ENCODE measurements at places on chromosomes 5 and 9.

- DNase-seq, result no peak
Measured at GRCh38 chr5:180636403-180637075, 12.9 kb downstream of the FLT4 start.

DNA sequence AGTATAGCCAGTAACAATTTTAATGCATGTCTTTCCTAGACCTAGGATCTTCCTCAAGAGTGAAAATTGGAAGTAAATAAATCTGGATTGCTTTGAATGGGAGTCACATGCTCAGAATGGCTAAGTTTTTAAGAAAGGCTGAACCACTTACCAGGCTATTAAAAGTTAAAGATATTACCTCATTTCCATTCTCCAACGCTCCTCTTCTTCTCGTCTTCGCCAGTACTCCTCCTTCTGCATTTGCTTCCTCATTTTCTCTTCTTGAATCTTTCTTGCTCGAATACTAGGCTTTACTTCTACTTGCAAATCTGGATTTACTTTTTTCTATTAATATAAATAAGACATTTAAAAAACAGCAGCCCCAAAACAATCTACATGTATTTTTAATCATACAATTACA is 49.6 kb downstream of the ZFR start:
- DNase-seq, result no peak

DNA sequence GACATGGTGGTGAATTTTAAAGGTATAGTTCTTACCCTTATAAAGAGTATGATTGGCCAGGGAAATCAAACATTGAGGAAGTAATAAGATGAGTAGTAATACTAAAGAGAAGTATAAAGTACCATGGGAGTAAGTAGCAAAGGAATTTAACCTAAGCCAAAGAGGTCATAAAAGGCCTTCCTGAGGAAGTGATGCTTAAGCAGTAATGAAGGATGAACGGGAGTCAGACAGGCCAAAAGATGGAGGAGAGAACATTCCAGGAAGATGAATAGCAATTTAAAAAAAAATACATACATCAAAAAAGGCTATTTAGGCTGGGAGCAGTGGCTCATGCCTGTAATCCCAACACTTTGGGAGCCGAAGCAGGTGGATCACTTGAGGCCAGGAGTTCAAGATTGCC is 29.0 kb downstream of the KLHL3 start:
- no peak for DNase-seq

- no peak for DNase-seq
Measured at GRCh38 chr9:106697750-106698502, 165.0 kb upstream of the ZNF462 start.

- no peak for DNase-seq
Measured at GRCh38 chr9:27880635-27881034, 307.4 kb upstream of the C9orf72 start.

GRCh38 chr9:17802249-17802857 is 223.5 kb downstream of the SH3GL2 start:
- DNase-seq, result no peak

- DNase-seq, result no peak
Measured at GRCh38 chr9:23431459-23431858, 394.6 kb downstream of the ELAVL2 start.

DNA sequence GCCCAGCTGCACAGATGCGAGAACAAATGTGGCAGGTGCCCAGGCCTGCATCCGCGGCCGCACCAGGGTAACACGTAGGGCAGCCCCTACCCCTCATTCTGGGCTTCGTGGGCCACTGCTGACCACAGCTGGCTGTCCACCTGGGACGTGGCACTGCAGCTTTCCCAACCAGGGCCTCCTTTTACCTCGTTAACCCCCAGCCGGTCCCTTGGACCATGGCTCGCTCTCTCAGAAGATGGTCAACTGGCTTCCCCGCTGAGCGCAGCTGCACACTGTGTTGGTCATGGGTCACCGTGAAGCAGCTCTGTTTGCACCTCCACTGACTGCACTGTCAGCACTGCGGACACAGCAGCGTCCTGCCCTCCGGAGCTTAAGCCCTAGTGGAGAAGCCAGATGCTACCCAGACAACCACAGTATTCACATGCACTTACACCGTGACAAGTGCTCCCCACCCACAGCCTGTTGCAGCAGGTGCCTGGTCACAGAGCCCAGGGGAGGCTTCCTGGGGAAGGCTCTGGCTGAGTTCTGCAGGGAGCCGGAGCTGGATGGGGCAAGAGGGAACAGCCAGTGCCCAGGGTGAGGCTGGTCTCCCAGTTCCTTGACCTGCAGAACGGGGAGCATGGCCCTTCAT is 10.5 kb upstream of the PLEKHG4B start:
- no peak for DNase-seq

GRCh38 chr5:67792891-67793290 is 422.7 kb upstream of the PIK3R1 start:
- no peak for DNase-seq

GRCh38 chr5:82163452-82164175 is 114.5 kb downstream of the RPS23 start:
- no peak for DNase-seq

DNA sequence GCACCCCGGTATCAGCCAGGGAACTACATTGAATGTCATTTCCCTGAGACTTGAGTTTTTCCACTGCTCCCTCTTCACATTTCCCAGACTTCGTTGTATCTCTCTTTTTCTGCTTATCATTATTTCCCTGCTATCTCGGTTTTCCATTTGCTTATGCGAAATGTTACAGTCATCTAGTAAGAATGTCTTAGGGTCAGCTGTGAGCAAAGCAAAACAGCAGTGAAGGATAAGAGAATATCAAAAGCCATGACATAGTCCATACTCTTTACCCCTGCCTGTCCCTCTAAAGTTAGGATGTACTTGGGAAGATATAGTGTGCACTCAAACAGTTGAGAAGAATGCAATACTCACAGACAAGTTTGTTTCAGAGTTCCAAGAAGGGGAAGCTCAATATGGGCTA is 88.7 kb downstream of the ITGA1 start:
- no peak for DNase-seq

DNA sequence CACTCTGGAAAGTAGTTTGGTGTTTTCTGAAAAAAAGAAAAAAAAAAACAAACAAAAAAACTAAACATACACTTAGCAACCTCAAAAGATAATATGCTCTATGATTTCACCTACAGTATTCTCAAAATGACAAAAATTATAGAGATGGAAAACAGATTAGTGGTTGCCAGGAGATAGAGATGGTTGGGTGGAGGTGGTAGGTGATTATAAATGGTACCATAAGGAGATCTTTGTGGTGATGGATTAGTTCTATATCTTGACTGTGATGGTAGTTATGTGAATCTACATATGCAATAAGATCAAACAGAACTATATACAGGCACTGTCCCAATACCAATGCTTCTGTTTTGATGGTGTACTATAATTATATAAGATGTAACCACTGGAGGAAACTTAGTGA is 32.0 kb downstream of the PTBP3 start:
- DNase-seq, result no peak

DNA sequence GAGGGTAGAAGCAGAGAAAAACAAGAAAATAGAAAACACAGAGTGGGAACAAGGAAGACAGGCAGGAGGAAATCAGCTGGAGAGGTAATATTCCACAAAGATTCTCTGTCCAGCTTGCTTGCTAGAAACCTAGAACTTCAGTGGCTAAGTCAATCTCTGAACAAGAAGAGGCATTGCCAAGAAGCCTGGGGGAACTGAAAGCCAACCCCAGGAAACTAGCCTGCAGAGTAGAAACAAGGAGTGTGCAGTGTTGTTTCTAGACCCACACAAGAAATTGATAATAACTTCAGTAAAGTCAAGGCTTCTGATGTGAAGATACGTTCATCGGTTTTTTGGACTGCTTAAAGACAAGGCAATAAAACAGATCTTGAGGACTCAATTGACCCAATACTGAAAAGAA is 234.5 kb upstream of the MAP3K1 start:
- no peak for DNase-seq

- DNase-seq, result no peak
Measured at GRCh38 chr5:82406205-82406773, 128.1 kb upstream of the RPS23 start.

DNA sequence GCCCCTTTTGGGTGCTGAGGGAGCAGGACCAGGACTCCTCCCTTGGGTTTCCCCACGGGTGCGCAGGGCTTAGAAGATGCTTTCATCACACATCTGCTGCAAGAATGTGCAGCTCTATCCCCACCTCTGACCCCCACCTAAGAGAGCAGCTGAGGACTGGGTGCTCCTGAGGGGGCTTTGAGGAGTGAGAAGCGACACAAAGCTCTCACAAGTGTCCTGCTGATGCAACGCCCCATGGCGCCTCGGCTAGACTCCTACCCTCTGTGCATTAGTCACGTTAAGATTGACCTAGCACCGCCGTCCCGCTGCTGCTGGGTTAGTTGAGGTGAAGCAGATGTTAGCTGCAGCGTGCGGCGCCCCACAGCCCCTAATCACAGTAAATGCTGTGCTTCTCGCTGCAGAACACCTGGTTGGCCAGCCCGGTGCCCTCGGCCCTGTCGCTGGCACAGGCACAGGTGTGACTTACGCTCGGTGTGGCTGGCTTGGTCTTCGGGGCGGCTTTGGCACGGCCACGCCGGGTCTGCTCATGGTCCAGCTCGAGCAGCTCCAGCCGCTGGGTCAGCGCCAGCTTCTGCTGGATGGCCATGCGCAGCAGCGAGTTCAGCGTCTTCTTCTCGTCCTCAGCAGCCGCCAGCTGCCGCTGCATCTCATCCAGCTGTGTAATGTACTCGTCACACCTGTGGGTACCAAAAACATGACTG is 45.0 kb upstream of the IPPK start:
- DNase-seq, result no peak

GRCh38 chr5:132483101-132483500 is 7.5 kb downstream of the IRF1 start:
- DNase-seq, result no peak

DNA sequence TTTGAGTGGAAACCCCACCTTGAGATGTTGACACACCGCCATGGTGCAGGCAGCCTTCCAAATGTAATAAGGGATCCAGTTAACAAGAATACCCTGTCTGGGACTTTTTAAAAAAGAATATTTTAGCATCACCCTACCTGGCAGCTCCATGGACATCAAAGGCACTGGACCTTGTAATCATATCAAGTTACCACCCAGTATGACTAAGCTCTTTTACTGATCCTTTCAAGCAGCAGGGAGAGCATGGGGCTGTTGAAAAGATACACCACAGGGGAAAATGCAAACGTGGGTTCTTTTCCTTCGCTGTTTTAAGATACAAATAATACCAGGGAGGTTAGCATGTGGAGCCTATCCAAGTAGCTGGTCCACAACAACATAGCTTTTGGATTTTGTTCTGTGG is 211.2 kb downstream of the SAXO1 start:
- no peak for DNase-seq

- DNase-seq, result no peak
Measured at GRCh38 chr5:38329132-38329715, 70.9 kb downstream of the EGFLAM start.

GRCh38 chr5:90131383-90132133 is 278.0 kb downstream of the CETN3 start:
- DNase-seq, result no peak

DNA sequence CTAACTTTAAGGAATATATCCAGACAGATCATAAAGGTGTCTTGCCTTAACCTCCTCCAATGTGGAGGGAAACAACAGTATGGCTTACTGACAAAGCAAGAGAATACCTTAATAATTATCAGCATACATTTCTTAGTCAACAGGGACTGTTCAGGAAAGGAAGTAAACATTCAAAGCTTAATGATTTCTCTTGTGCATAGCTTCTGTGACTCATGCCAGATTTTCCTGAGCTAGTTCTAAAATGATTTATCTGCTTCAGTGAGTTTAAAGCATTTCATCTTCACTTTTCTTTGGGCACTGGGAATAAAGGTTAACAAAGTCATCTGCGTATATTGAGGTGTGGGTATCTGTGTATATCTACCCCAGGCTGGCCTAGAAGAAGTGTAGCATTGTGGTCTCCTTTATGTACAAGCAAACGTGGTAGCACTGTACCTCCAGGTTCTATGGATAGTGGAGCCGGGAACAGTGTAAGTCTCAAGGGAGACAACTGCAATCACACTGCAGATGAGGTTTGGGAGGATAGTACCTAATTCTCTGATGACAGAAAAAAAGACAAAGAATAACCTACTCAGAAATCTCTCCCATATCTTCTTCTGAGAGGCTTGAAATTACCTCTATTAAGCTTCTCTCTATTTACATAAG is 284.1 kb downstream of the HCN1 start:
- DNase-seq, result no peak

DNA sequence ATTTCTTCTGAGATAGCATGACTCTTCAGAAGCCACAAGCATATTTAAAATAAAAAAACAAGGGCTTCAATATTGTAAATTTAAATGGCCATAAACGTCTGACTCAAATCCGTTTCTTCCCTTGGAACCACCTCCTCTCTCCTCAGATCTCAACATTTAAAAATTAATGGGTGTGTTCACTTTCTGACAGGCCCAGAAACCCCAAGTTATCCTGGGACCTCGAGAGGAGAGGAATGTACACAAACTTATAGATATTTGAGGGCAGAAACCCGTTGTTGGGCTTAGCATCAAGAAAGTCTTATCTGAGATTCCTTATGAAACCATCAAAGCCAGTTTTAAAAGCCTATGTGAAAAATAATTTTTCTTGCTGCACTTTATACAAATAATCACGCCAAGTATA is 29.2 kb downstream of the MLLT3 start:
- DNase-seq, result no peak

GRCh38 chr9:91223000-91223399 is 138.7 kb downstream of the AUH start:
- DNase-seq, result no peak

- no peak for DNase-seq
Measured at GRCh38 chr9:404234-404633, 189.6 kb downstream of the DOCK8 start.

- DNase-seq, result no peak
Measured at GRCh38 chr5:79564798-79565279, 47.4 kb upstream of the TENT2 start.

GRCh38 chr9:22383718-22384117 is 62.9 kb upstream of the DMRTA1 start:
- DNase-seq, result no peak

DNA sequence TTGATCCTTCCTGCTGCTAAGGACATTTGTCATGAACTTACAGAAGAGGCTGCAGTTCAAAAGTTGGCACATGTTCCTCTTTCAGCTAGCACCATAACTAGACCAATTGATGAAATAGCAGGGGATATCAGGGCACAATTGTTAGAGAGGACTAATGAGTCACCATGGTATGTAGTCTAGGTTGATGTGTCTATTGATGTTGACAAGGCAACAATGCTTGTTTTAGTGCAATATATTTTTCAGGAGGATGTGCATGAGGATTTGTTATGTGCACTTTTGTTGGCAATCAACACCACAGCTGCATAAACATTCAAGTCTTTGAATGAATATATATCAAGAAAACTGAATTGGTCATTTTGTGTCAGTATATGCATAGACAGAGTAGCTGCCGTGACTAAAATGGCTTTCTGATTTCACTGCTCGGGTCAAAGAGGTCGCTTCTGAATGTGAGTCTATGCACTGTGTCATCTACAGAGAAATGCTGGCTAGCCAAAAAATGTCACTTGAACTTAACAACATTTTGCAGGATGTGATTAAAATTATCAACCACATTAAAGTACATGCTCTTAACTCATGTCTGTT is 68.0 kb downstream of the FGF10 start:
- DNase-seq, result no peak

DNA sequence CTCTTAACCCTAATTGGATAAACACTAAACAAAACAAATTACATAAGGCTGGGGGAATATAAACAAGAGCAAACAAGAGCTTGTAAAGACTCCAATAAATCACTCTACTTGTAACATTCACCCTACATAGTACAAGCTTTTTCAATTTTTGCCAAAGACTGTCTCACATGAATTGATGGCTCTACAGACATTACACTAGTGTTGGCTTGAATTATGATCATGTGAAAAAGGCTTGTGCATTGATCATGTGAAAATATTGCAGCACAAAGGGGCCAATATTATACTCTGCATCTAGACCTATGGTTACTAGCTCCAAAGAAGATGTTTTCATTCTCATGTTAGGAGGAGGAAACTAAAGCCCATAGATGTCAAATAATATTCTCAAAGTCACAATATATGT is 212.6 kb downstream of the MCTP1 start:
- no peak for DNase-seq
